ENCODE measurements at places on chromosomes 4 and X. TPM values are rescaled to one million over a fixed set of nuclear protein-coding genes. Genes with fewer than 3 reads are reported as not detected.

Gene EPGN
- not detected for total RNA-seq

Gene TMSB15A
- total RNA-seq: 0.76 TPM

Gene GLOD5
- not detected for total RNA-seq

Gene TMEM150C
- total RNA-seq: not detected

GRCh38 chr4:77347351-77347966 lies 190.5 kb downstream of the CCNG2 start:
- H3K27me3 ChIP-seq: peaks cover 7% of the 10 kb centered on the region
- no peak overlapping the region for H3K27ac ChIP-seq
- peaks cover 9% of the 10 kb centered on the region for H3K36me3 ChIP-seq

DNA sequence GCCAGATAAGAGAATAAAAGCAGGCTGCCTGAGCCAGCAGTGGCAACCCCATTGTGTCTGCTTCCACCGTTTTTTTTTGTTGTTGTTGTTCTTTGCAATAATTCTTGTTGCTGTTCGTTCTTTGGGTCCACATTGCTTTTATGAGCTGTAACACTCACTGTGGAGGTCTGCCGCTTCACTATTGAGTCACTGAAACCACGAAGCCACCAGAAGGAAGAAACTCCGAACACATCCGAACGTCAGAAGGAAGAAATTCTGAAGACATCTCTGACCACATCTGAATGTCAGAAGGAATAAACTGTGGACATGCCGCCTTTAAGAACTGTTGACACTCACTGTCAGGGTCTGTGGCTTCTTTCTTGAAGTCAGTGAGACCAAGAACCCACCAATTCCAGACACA lies 110.5 kb downstream of the PCDH18 start:
- H3K27ac ChIP-seq: no peak overlapping the region
- DNase-seq: no peak
- H3K27me3 ChIP-seq: no peaks in the 10 kb centered on the region
- H3K4me1 ChIP-seq: no peaks in the 10 kb centered on the region
- H3K36me3 ChIP-seq: no peaks in the 10 kb centered on the region

- H3K4me1 ChIP-seq: peaks cover 37% of the 10 kb centered on the region
- H3K4me3 ChIP-seq: peak overlapping the region; percentile 34
- peak overlapping the region; percentile 63 for H3K27ac ChIP-seq
- H3K36me3 ChIP-seq: peaks cover 40% of the 10 kb centered on the region
- no peaks in the 10 kb centered on the region for H3K27me3 ChIP-seq
- DNase-seq: peak; percentile 57
These were observed 72.1 kb downstream of the PRSS12 start for GRCh38 chr4:118280501-118281218.

- H3K27ac ChIP-seq: no peak overlapping the region
- H3K27me3 ChIP-seq: no peaks in the 10 kb centered on the region
- no peak for DNase-seq
- H3K4me1 ChIP-seq: peaks cover 2% of the 10 kb centered on the region
- H3K36me3 ChIP-seq: no peaks in the 10 kb centered on the region
- no peak overlapping the region for H3K4me3 ChIP-seq
These were observed 341.5 kb downstream of the BCOR start for GRCh38 chrX:39756086-39756883.

- peaks cover 1% of the 10 kb centered on the region for H3K36me3 ChIP-seq
- H3K4me3 ChIP-seq: no peak overlapping the region
- no peaks in the 10 kb centered on the region for H3K4me1 ChIP-seq
- DNase-seq: no peak
- H3K27me3 ChIP-seq: peaks cover 33% of the 10 kb centered on the region
These were observed 13.3 kb downstream of the TLR10 start for GRCh38 chr4:38769441-38769840.

DNA sequence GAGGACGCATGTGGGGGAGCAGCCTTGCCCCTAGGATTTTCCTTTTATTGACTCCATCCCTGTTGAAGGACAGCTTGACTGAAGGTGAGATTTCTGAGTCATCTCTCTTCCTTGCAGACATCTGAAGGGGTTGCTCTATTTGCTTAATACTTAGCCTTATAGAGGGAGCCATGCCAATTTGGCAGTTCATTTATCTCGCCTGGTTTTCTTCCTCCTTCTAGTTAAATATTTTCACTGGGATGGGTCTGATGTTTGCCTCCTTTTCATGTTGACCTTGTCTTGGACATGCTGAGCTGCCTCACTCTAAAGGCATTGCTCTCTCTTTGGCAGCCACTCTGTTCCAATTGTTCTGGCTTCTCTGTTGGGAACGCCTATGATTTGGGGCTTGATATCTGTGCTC lies 151.0 kb upstream of the PSAPL1 start:
- no peak overlapping the region for H3K4me3 ChIP-seq
- no peak for DNase-seq
- H3K27ac ChIP-seq: no peak overlapping the region
- no peaks in the 10 kb centered on the region for H3K36me3 ChIP-seq
- H3K4me1 ChIP-seq: no peaks in the 10 kb centered on the region
- no peaks in the 10 kb centered on the region for H3K27me3 ChIP-seq

DNA sequence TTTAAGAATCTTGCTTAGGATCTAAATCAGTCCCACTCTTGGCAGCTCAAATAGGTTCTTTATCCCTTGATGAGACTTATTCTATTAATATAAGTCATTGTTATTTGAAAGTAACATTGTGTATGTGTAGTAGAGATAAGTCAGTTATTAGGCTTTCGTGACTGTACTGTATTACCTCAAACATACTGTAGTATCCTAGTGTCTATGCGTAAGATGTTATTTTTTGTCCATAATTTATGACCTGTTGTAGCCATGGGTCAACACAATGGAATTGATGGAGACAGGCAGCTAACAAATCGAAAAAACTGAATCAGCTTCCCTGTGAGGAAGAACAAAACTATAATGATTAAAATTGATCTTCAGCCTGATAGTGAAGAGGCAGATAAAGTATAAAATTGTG lies 41.8 kb downstream of the CLCN3 start:
- no peak overlapping the region for H3K27ac ChIP-seq
- no peaks in the 10 kb centered on the region for H3K27me3 ChIP-seq
- DNase-seq: no peak
- peaks cover 29% of the 10 kb centered on the region for H3K4me1 ChIP-seq
- H3K36me3 ChIP-seq: peaks cover 6% of the 10 kb centered on the region

GRCh38 chr4:87659247-87659931 lies 9.3 kb downstream of the DMP1 start:
- no peak for DNase-seq
- peaks cover 10% of the 10 kb centered on the region for H3K27me3 ChIP-seq
- H3K4me1 ChIP-seq: peaks cover 3% of the 10 kb centered on the region
- H3K36me3 ChIP-seq: no peaks in the 10 kb centered on the region
- H3K4me3 ChIP-seq: no peak overlapping the region

DNA sequence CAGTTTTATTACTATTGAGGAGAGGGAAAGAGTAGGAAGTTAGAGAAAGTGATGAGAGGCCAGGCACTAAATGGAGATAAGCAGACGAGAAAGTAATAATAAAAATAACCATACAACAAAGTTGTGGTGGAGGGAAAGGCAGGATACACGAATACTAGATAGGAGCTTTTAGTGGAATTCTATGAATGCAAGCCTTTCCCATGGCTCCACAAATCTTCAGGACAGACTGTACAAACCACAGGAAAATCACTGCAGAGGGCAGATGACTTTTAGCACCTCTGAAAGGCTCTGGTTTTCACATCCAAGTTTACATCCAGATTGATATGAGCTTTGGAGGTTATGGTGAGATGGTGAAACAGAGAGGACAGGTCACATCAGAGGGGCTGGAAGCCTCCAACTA lies 41.5 kb downstream of the TNIP3 start:
- H3K36me3 ChIP-seq: peaks cover 6% of the 10 kb centered on the region
- DNase-seq: no peak
- no peak overlapping the region for H3K27ac ChIP-seq

- no peaks in the 10 kb centered on the region for H3K36me3 ChIP-seq
- H3K4me1 ChIP-seq: no peaks in the 10 kb centered on the region
- no peak overlapping the region for H3K4me3 ChIP-seq
- H3K27me3 ChIP-seq: no peaks in the 10 kb centered on the region
- no peak for DNase-seq
- no peak overlapping the region for H3K27ac ChIP-seq
These were observed 70.8 kb downstream of the HHIP start for GRCh38 chr4:144716778-144717177.

- peaks cover 52% of the 10 kb centered on the region for H3K4me1 ChIP-seq
- no peaks in the 10 kb centered on the region for H3K27me3 ChIP-seq
- no peak for DNase-seq
- no peak overlapping the region for H3K4me3 ChIP-seq
- H3K27ac ChIP-seq: peak overlapping the region; percentile 46
These were observed 22.8 kb downstream of the FBXW7 start for GRCh38 chr4:152513078-152513477.

DNA sequence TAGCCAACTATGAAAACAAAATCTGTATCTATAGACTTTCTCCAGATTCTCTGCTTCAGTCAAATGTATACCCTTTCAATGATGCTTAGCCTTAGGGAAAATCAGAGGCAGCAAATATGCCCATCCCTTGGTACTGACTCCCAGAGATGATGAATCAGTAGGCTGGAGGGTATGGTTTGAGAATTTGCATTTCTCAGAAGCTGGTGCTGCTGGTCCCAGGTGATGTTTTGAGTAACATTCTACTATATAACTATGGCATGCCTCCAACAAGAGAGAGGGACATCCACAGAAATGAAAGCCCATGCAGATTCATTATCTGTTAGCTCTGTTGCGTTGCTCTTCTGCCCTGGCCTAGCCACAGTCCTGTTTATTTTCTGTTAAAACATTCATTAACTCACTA lies 13.6 kb downstream of the TNIP3 start:
- H3K27ac ChIP-seq: no peak overlapping the region
- H3K4me3 ChIP-seq: no peak overlapping the region
- peaks cover 37% of the 10 kb centered on the region for H3K36me3 ChIP-seq
- DNase-seq: no peak

- no peaks in the 10 kb centered on the region for H3K36me3 ChIP-seq
- no peak overlapping the region for H3K4me3 ChIP-seq
- no peaks in the 10 kb centered on the region for H3K4me1 ChIP-seq
- DNase-seq: no peak
- H3K27ac ChIP-seq: no peak overlapping the region
These were observed 361.4 kb downstream of the RAPGEF2 start for GRCh38 chr4:159464302-159464701.

DNA sequence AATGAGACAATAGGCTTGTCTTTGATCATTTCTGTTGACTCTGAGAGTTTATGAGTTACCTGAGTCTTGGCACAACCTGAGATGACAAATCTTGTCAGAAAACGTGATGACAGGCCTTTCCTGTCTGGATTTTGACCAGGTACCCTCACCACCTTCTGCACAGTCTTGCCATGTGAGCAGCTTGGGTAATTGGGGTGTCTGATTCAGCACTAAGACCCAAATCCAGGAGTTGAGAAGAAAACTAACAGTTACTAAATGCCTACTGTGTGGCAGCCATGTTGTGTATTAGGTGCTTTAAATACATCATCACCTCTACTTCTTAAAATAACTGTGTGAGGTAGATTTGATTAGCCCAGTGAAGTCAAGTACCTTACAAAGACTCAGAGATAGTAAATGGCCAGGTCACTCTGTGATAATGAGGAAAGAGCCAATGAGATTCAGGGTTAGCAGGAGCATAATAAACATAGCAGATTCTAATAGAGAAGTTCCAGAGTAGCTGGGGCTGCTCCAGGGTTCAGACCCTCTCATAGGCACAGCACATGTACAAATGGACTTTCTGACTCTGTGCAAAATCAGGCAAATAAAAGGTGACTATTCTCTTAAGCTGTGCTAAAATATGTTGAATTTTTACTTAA lies 2.8 kb downstream of the EREG start:
- peaks cover 11% of the 10 kb centered on the region for H3K4me1 ChIP-seq
- H3K36me3 ChIP-seq: no peaks in the 10 kb centered on the region
- H3K27me3 ChIP-seq: peaks cover 49% of the 10 kb centered on the region

DNA sequence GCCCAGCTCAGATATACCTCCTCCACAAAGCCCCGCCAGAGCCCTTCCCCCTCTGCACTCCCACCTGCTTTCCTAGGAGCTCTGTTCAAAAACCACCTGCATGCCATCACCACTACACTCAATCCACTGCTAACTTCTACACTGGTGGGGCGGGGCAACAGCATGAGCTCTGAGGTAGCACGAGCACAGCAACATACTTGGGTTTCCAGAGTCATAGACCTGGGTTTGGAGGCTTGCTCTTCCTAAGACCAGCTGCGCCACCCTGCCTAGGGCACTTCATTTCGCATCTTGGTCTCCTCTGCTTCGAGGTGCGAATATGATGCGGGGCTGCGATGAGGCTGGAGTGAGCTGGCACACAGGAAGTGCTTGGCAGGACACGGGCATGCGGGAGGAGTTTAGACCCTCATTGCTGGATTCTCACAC lies 3.6 kb downstream of the SASH3 start:
- no peak for DNase-seq
- peak overlapping the region; percentile 78 for H3K4me3 ChIP-seq
- peaks cover 54% of the 10 kb centered on the region for H3K4me1 ChIP-seq
- H3K36me3 ChIP-seq: peaks cover 74% of the 10 kb centered on the region

Measured in activated CD8-positive, alpha-beta memory T cell treated with anti-CD3 and anti-CD28 coated beads, Interleukin-2, amount 10 ng/mL, durations not matched to agents 7 days and 5 days (primary cell).